ENCODE measurements at places on chromosomes 7 and 10. TPM values are rescaled to one million over a fixed set of nuclear protein-coding genes. Genes with fewer than 3 reads are reported as not detected.

The PDE1C gene
- 2.5 TPM for total RNA-seq

The TMEM270 gene
- total RNA-seq = 0.17 TPM

The NODAL gene
- total RNA-seq = not detected

The PALS2 gene
- 23.1 TPM for total RNA-seq

The GRID2IP gene
- not detected for total RNA-seq

The HDAC9 gene
- total RNA-seq = 0.17 TPM

The CRHR2 gene
- total RNA-seq = 0.02 TPM

The SAP25 gene
- total RNA-seq = 0.44 TPM

The ZPBP gene
- not detected for total RNA-seq

All from A549 treated with AZD2906 at 1 μM for 4 hours (cell line).